ENCODE measurements at places on chromosomes 1 and 21.

DNA sequence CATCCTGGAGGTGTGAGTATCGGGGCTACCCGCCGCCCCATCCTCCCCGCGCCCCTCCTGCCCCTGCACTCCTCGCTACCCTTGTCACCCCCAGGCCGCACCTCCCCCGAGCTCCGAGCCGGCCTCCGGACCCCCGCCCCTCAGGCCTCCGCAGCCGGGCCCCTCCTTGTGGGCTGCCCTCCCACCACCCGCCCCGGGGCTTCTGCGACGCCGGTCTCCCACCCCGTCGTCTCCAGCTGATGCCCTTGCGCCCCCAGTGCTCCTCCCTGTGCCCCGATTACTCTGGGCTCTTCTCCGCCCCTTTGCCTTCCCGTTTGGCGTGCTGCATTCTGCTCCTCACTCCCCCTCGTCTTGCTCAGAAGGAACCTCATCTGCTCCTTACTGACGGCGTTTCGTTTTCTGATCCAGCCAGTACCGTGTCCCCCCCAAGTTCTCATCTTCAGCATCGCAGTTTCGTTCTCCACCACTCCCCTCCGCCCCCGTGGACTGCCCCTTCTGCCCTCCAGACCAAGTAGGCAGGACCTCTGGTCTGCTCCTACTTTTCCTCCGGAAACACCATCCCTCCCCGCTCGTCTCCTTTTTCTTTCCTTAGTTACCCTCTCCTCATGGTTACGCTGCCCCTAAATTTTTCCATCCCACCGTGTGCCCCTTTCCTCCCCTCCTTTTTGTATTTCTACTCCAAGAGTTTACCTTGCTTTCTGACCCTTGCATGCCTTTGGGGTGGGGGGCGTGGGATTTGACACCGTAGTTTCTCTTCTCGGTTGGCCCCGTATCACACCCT, 841 bp downstream of the SNX27 start:
- peak; percentile 8 for DNase-seq

GRCh38 chr1:183277821-183278738, 92.0 kb downstream of the LAMC2 start:
- no peak for DNase-seq

- DNase-seq: no peak
Measured at GRCh38 chr1:47417170-47418044, 1.3 kb downstream of the FOXE3 start.

DNA sequence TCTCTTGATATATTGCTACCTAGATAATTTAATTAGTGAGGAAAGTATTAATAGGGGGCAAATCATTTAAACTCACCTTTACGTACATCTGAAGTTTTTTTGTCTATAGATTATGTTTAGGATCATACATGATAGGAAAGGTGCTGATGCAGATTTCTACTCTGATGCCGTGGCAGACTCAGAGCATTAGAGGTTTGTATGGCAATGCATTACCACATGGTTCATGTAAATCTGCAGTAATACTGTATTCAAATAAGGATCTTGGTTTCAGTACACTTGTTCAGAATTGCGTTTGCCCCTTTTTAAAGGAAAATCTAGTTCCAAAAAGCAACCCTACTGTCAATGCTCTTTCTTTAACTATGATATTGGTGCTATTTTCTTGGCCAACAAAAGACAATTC, 288.3 kb downstream of the PTPRC start:
- no peak for DNase-seq

- no peak for DNase-seq
Measured at GRCh38 chr21:33747420-33747819, 105.1 kb downstream of the ITSN1 start.

- DNase-seq: no peak
Measured at GRCh38 chr1:89962742-89963075, 32.2 kb upstream of the ZNF326 start.

DNA sequence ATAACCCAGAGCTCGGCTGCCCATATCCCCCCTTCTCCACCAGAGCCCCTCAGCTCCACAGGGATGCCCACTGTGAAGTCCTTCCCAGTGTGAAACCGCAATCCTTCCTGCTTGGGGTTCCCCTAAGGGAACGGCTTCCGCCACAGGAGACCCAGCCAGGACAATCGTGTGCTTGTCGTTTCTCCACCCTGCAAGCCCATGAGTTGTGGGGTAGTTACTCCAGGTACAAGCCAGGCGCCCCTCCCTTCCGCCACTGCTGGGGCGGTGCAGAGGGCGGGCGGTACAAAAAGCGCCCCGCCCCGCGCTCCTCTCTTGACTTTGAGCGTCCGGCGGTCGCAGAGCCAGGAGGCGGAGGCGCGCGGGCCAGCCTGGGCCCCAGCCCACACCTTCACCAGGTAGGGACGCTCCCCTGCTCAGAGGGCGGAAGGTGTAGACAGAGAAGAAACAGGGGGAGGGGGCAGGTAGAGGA, at the start of gene TINAGL1:
Gene TINAGL1 (plus strand): TSS at position 315 of the 469 bp plus-strand sequence. CDS start 634 bp downstream, outside the sequence.
- no peak for DNase-seq

- no peak for DNase-seq
Measured at GRCh38 chr1:198747127-198747526, 108.3 kb downstream of the PTPRC start.

DNA sequence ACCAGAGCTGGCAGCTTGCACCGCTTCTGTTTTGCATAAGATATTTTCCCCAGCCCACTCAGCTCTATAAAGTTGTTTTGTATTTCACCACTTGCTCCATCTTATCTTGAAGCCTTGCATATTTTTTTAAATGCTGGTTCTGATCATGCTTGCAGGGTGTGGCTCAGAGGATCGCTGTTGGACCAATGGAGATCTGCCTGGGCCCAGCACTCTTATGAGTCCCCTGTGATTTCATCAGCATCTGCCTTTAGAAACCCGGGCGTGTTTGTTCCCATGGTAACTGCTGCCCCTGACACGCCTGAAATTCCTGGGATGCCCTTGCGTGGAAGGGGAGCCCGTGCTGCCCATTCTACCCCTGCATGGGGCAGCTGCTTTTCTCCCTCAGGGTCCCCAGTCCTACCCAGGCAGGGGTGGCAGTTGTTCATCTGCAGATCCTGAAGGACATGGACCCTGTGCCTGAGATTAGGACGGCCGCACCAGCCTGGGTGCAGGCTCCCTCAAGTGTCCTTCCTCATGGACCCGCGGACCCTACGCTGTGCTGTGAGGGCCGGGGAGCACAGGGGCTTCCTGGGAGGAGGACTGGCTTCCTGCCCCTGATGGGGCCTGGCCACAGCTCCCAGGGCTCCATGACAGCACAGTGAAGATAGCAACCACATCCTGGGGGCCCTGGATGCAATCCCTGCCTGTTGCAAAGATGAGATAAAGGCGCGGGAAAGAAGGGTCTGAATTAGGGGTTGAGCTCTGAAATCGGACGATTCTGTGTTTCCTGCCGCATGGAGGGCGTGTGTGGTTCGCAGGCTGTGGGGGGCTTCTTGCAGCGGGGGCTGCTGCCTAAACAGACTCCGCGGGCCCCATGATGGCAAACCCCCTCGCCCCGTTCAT, 226.5 kb downstream of the SDCCAG8 start:
- no peak for DNase-seq

- DNase-seq: no peak
Measured at GRCh38 chr1:160542303-160542945, 19.4 kb upstream of the SLAMF6 start.

GRCh38 chr1:210201681-210202080, 30.9 kb upstream of the SERTAD4 start:
- DNase-seq: no peak

DNA sequence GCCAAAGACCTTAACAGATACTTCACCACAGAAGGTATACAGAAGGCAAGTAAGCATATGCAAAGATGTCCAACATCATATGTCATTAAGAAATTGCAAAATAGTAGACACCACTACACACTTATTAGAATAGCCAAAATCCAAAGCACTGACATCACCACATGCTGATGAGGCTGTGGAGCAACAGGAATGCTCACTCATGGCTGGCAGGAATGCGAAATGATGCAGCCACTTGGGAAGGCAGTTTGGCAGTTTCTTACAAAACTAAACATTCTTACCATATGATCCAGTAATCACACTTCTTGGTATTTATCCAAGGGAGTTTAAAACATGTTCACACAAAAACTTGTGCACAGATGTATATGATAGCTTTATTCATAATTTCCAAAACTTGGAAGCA, 261.2 kb upstream of the AJAP1 start:
- no peak for DNase-seq

DNA sequence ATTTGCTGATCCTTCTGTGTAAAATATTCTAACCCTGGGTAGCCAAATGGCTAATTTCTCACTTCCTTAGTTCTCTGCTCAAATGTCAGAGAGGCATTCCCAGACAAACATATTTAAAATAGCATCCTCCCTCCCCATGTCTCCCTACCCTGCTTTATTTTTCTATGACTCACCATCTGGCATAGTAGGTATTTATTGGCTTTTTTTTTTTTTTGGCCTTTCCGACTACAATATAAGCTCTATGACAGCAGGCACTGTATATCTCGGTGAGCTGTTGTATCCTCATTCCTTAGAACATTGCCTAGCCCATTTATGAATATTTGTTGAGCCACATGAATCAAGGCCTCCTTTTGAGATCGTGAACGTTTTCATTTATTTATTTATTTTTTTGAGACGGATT, 1.5 kb upstream of the NEK7 start:
- DNase-seq: no peak

DNA sequence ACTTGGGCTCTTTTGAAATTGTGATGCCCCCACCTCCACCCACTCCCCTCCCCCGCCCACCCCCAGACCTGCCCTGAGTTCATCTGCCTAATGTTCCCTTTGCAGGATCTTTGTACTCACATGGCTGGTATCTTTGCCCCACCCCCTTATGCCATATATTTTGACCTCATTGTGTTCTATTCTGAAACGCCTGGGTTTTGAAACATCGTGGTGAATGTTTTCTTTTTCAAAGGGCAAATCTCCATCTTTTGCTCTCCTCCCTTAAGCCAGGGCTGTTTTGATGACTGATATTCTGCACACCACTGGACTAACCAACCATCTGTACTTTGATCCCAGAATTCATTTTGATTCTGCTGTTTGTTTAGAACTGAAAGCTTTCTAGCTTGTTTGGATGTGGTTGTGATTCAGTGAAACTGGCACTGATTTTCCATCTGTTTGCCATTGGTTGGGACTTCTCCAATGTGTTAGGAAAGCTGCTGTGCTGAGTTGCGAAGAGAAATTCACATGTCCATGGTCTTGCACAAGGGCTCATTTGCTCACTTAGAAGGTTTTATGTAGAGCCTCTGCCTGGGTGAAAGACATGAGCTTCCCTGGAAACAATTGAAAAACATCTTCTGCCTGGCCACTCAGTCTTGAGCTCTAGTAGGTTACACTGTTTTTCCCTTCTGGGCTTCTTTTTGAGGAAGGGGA, 16.5 kb downstream of the SMAP2 start:
- DNase-seq: no peak

DNA sequence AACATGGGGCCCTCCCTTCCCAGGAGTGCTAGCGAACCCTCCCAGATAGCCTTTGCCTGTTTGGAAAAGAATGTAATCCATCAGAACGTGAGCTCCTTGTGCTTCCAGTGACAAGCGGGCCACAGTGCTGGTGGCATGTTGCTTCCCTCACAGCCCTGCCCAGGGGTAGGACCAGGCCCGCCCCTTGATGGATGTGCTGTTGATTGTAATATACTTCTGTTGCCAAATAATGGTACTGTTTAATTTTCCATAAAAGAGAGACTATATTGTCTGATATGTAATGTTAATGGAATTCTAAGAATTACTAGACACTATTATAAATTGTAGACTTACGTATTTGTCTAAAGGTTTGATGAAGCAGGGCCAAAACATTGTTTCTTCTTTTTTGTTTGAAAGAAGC, 16.4 kb downstream of the ATP5PO start:
- DNase-seq: no peak

- DNase-seq: no peak
Measured at GRCh38 chr1:231636157-231636556, 9.6 kb downstream of the DISC1 start.

- no peak for DNase-seq
Measured at GRCh38 chr21:42640486-42640885, 12.9 kb upstream of the PDE9A start.

GRCh38 chr1:28154078-28154594, 22.4 kb downstream of the PTAFR start:
- no peak for DNase-seq

DNA sequence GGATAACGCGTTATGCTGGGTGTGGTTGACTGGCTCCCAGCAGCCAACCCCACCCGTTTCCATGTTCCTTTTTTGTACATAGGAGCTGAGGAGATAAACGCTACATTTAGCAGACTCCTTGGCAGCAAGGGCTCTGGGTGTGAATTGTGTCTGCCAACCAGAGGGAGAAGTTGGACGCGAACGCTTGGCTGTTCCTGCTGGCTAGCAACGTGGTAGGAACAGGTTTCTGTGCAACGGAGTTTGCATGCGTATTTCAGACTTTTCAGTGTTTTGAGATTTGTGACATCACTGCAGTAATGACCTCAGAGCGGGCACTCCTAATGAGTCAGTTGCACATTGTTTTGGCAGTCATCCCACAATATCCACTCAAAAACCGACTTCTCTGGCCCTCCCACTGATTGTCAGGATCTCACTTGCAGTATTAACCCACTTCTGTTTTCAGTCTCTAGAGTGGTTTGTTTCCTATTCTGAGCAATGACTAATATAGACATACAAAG, 98.7 kb upstream of the RGS1 start:
- DNase-seq: peak; percentile 10

- no peak for DNase-seq
Measured at GRCh38 chr1:8545078-8545477, 227.2 kb downstream of the SLC45A1 start.

- no peak for DNase-seq
Measured at GRCh38 chr1:38068220-38068979, 21.8 kb upstream of the POU3F1 start.

DNA sequence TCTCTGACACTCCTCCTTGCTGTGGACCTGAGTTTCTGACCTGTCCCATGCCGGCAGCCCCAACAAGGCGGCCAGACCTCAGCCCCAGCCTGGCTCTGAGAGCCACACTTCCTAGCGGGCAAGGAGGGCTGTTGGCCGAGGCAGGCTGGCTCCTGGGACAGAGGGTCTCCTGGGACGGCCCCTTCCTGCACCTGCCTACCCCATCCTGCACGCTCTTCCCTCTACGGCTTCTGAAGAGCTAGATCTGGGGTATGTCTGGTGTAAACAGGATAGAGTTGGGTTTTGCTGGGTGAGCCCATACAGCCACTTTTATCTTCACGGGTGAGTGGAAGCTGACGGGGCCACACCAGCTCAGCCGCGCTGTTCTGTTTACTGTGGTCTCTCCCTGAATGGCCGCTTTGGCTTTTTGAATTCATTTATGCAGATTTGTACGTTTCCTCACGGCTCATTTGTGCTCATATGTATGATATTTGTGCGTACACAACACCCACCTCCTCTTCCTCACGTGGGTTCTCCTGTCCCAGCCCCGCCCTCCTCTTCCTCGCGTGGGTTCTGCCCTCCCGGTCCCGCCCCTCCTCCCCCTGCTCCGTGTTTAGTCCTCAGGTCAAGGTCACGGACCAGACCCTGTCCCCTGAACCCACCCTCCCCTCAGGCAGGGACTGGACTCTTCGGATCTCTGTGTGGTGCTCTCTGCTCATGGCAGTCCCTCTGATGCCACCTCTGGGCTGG, 34.7 kb upstream of the POFUT2 start:
- no peak for DNase-seq
